ENCODE measurements at places on chromosomes 3 and 15. TPM values are rescaled to one million over a fixed set of nuclear protein-coding genes. Genes with fewer than 3 reads are reported as not detected.

CDCP1 gene
- 0.12 TPM for total RNA-seq

KBTBD8 gene
- 9.9 TPM for total RNA-seq

ADAMTS9 gene
- total RNA-seq = 168 TPM

SCAANT1 gene
- total RNA-seq = not detected

- no peaks in the 10 kb centered on the region for H3K27me3 ChIP-seq
- no peak overlapping the region for H3K27ac ChIP-seq
- H3K4me3 ChIP-seq = no peak overlapping the region
- DNase-seq = no peak
Observed at GRCh38 chr3:142337994-142338393, 109.8 kb downstream of the XRN1 start.

- H3K27ac ChIP-seq = no peak overlapping the region
- H3K4me1 ChIP-seq = peaks cover 2% of the 10 kb centered on the region
- no peak for DNase-seq
- no peaks in the 10 kb centered on the region for H3K27me3 ChIP-seq
- H3K4me3 ChIP-seq = no peak overlapping the region
- no peaks in the 10 kb centered on the region for H3K36me3 ChIP-seq
Observed at GRCh38 chr15:56659197-56659596, 74.1 kb downstream of the ZNF280D start.

DNA sequence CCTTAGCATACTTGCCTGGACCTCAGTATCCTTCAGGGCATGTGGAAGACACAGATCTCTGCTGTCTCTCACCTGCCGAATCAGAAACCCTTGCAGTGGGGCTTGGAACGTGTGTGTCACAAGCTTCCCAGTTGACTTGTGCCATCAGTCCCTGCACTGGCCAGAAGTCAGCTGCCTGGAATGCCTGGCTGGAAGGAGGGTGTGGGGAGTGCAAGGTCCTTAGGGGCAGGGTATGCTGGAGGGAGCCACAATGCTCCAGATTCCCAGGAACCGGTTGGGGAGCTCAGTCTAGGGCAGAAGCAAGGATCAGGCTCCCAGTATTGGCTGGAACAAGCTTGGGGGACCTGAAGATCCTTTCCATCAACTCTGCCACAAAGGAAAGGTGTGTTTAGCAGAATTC lies 27.1 kb downstream of the SPSB4 start:
- H3K36me3 ChIP-seq = no peaks in the 10 kb centered on the region
- no peaks in the 10 kb centered on the region for H3K27me3 ChIP-seq
- H3K4me1 ChIP-seq = peaks cover 90% of the 10 kb centered on the region
- H3K4me3 ChIP-seq = no peak overlapping the region
- peak overlapping the region; percentile 90 for H3K27ac ChIP-seq
- no peak for DNase-seq

GRCh38 chr3:186772701-186773417 lies 10.5 kb upstream of the EIF4A2 start:
- DNase-seq = peak; percentile 49
- H3K4me1 ChIP-seq = no peaks in the 10 kb centered on the region
- no peaks in the 10 kb centered on the region for H3K36me3 ChIP-seq
- H3K4me3 ChIP-seq = no peak overlapping the region
- no peak overlapping the region for H3K27ac ChIP-seq

NCEH1 gene
- total RNA-seq = 3.2 TPM

TGM4 gene
- not detected for total RNA-seq

ARL14 gene
- total RNA-seq = not detected

FGF7 gene
- 3.8 TPM for total RNA-seq

DNA sequence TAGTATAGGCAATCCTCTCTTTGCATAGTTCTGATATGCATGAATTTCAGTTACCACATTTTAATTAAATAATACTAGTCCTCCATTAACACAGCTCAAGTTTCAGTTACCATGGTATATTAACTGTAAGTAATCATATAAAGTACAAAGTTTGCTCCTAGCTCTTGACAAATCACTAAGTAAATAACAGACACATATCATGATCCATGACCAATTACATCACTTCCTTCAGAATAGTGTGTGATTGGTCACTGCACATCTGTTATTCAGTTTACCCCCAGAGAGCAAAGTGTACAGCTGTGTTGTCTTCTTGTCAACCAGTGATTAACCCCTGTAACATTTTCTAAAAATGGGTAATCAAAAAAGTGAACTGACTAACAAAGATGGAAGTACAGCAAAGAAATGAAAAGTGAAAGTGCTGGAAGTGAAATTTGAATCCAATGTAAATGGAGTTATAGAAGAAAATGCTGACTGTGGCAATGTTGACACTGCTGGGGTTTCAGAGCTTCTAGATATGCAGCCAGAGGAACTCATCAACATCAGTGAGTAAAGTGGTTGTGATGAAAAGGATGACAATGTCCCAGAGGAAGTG lies 30.2 kb upstream of the LEKR1 start:
- no peak for DNase-seq
- no peak overlapping the region for H3K27ac ChIP-seq
- H3K4me1 ChIP-seq = no peaks in the 10 kb centered on the region
- no peaks in the 10 kb centered on the region for H3K36me3 ChIP-seq
- no peak overlapping the region for H3K4me3 ChIP-seq

DNA sequence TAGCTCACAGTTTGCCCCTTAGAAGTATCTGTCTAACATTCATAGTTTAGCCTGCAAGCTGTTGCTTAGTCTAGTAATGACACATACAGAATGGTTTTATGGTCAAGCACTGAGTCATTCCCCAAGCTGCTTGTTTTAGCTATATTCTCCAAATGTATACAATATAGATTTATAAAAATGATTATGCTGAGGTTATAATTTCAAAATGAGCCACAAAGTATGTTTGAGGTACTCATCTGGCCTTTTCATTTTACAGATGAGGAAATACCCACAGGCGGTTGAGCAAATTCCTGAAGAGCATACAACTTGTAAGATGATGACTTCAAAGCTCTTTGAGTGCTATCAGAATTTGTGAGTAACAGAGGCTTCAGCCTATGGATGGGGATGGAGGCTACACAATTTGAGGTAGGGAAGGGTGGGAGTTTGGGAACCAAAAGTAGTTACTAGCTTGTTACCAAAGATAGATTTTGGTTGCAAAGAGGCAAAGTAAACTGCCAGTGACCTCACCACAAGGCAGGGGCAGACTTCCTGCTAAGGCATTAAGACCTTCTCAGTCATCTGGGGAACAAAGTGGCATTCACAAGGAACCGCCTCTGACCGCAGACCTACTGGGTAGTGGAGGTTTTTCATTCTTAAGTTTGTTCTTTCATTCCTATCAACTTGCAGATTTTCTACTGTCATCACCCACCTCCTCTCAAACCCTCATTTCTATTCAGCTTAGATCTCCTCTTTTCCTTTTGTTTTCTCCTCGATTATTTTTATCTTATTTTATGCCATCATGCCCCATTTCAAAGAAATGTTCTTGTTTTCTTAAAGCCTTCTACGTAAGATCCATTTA lies 257.2 kb upstream of the NECTIN3 start:
- H3K36me3 ChIP-seq = no peaks in the 10 kb centered on the region
- DNase-seq = peak; percentile 81
- H3K27me3 ChIP-seq = no peaks in the 10 kb centered on the region
- H3K27ac ChIP-seq = no peak overlapping the region
- H3K4me1 ChIP-seq = peaks cover 8% of the 10 kb centered on the region

GRCh38 chr3:46368569-46368968 lies 2.2 kb upstream of the CCR5 start:
- DNase-seq = peak; percentile 24
- H3K27ac ChIP-seq = no peak overlapping the region
- H3K4me3 ChIP-seq = no peak overlapping the region
- H3K27me3 ChIP-seq = no peaks in the 10 kb centered on the region
- H3K36me3 ChIP-seq = no peaks in the 10 kb centered on the region

DNA sequence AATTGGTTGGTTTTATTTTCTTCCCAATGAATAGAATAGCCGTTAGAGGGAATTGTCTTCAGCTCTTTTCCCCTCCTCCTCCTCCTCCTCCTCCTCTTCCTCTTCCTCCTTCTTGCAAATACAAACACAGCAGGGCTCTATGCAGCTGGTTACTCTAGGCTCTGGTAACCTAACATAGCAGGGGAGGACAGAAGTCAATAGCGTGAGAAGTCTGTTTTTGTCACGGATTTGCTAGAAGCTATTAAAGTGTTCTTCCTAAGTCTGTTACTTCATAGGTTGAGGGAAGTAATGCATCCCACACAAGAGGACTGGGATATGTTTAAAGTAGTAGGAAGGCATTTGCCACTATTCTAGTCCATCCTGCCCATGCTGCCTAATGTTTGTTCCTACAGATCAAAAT lies 374.7 kb upstream of the TPRG1 start:
- no peak for DNase-seq
- H3K27ac ChIP-seq = no peak overlapping the region
- H3K27me3 ChIP-seq = no peaks in the 10 kb centered on the region
- H3K36me3 ChIP-seq = no peaks in the 10 kb centered on the region
- H3K4me3 ChIP-seq = no peak overlapping the region
- H3K4me1 ChIP-seq = no peaks in the 10 kb centered on the region

DNA sequence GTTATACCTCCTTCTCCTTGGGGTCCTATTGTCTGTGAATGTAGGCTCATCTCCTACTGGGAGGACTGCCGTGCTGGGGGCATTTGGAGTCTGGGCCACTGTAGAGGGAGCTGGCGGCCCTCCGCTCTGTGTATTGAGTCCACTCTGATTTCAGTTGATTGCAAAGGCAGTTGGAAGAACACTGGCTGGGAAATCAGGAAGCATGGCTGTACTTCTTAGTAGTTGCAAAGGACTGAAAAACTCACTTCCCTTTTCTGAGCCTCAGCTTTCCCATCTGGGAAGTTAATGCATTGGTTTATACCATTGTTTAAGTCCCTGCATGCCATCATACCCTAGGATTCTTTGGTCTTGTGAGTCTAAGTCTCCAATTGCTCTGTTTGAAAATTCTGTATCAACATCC lies 46.7 kb downstream of the TMED3 start:
- H3K4me1 ChIP-seq = no peaks in the 10 kb centered on the region
- H3K27ac ChIP-seq = no peak overlapping the region
- no peak overlapping the region for H3K4me3 ChIP-seq
- no peaks in the 10 kb centered on the region for H3K27me3 ChIP-seq
- DNase-seq = no peak

- H3K36me3 ChIP-seq = no peaks in the 10 kb centered on the region
- H3K27me3 ChIP-seq = no peaks in the 10 kb centered on the region
- H3K4me1 ChIP-seq = no peaks in the 10 kb centered on the region
Observed at GRCh38 chr15:35260941-35261340, 175.8 kb upstream of the NANOGP8 start.

DNA sequence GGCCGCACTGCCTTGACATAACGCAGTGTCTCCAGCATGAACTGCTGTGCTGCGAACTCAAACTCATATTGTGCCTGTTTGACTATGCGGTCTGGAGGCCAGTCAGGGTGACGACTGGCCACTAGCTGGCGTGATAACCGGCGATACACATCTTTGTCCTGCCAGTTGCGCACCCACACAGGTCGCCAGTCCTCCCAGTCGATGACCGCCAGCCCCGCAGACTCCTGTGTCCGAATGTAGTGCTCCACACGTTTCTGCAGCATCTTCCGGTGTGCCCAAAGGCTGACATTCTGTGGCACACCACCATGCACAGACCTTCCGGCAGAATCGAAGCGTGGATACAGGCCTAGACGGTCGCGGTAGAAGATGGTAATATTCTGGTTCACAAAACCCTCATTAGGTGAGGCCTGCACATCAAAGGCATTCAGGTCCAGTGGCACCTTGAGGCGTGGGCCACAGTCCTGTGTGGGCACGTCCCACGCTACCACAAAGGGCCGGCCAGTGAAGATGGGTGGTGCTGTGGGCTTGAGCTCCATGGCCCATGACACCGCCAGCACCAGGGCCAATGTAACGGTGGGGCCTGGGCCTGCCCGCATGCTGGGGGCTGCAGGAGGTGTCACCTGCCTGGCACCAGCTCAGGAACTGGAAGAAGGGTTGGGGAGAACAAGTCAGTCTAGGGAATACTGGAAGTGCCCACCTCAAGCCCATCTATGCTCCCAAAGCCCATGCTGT lies 2.5 kb downstream of the HYAL2 start:
- no peaks in the 10 kb centered on the region for H3K27me3 ChIP-seq

DNA sequence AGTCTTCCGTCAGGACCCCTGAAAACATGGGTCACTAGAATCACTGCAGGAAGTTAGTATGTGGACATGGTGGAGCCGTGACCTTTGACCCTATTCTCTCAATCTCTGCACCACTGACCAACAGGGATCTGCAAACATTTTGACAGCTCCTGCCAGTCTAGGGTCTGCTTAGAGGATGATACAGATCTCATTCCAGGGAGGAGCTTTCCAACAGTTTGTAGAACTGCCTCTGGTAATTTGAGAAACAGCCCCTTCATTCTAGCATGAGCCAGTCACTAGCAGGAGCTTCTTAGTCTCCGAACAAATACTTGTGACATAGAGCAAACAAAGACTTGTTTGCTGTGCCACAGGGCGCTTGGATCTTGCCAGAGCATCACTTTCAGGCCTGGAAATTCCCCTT lies 270.3 kb upstream of the CFAP20DC start:
- H3K27me3 ChIP-seq = no peaks in the 10 kb centered on the region
- no peaks in the 10 kb centered on the region for H3K36me3 ChIP-seq
- DNase-seq = no peak
- no peaks in the 10 kb centered on the region for H3K4me1 ChIP-seq
- no peak overlapping the region for H3K27ac ChIP-seq

PDIA5 gene
- total RNA-seq = 14.5 TPM

DNA sequence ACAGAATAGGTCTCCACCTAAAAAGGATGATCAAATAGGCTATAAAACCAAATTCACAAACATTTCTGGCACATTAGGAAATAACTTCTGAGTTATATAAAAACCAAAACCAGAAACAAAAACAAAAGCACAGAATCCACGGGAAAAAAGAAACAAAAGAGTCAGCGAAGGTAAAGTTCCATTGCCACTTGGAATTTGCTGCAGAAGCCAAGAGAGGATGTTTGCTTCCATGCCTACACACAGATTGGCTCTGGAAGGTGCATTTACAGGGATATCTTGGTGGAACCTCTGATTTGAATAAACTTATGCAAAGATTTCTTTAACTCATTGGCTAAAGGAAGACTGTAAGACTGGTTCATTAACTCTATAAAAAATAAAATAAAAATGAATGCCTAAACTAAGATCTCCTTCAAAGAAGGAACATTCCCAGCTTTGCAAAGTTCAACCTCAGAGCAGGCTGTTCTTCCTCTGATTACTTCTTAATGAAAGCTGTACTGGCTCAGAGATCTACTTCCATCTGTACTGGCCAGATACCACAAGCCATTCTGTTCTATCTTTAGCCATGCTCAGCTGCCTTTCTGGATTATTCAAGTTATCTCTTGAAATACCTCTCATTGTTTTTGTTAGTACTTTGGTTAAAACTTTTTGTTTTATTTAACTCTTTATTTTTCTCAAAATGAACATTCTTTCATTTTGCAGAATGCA lies 537.5 kb upstream of the CCDC54 start:
- H3K27ac ChIP-seq = peak overlapping the region; percentile 31
- no peaks in the 10 kb centered on the region for H3K27me3 ChIP-seq
- H3K4me3 ChIP-seq = no peak overlapping the region
- H3K36me3 ChIP-seq = no peaks in the 10 kb centered on the region
- peak; percentile 42 for DNase-seq

PAK2 gene
- total RNA-seq = 19.1 TPM

VIPR1 gene
- 1.6 TPM for total RNA-seq

Data from cardiac muscle cell (in vitro differentiated cells and primary cell).